DMS53 (cell line): ENCODE measurements at places on chromosomes 4 and X.
A peak's percentile ranks its signal among the peaks of the same experiment; 100 is the strongest.

DNA sequence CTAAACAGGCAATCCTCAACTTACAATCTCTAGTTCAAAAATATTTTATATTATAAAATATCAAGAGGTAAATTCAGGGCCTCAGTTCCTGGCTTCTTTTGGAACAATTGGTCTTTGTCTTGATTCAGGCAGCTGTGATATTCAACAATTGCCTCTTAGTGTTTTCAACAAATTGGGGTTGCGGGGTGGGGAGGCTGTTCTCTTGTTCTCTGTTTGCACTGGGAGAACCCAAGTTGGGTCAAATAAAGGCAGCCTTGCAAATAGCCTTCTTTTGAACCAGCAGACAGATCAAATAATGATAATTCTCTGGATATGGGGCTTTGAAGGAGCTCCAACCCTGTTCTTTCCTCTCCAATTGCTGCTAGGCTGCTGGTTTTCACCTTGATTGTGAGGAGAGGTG, 142.5 kb downstream of the COL4A5 start:
- DNase-seq, result no peak

- no peak for DNase-seq
Measured at GRCh38 chr4:189050643-189051042, 890.0 kb upstream of the FRG1 start.

GRCh38 chr4:172858731-172859230, 309.8 kb upstream of the GALNT7 start:
- DNase-seq, result no peak

DNA sequence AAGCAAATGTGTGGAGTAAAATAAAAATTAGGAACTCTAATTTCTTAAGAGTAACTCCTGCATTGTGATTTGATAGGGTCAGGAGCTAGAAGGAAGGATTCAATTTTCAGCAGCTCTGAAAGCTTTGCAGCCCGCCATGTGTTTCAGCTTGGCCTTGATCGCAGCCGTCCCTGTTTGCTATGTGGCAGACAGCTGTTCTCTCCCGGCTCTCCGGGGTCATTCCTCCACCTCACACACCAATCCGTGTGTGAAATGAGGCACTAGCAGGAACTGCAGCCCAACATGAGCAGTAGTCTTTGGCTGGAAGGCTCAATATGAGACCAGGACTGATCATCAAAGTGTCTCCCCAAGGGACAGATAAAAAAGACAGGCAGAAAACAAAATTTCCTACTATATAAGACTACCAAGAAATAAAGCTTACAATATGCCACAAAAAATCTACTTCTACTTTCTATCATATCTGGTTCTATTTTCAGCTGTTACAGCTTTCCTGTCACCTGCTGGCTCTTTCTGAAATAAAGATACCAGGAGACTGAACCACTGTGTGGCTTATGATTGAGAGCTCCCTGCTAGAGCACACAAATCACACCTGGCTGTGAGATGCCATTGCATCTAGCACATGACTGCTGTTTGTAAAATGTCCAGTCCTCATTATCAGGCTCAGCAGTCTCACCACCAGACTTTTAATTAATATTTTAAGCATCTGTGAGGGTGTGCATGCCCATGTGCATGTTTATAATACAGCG, 44.1 kb upstream of the SEC24B start:
- DNase-seq, result peak; percentile 67

DNA sequence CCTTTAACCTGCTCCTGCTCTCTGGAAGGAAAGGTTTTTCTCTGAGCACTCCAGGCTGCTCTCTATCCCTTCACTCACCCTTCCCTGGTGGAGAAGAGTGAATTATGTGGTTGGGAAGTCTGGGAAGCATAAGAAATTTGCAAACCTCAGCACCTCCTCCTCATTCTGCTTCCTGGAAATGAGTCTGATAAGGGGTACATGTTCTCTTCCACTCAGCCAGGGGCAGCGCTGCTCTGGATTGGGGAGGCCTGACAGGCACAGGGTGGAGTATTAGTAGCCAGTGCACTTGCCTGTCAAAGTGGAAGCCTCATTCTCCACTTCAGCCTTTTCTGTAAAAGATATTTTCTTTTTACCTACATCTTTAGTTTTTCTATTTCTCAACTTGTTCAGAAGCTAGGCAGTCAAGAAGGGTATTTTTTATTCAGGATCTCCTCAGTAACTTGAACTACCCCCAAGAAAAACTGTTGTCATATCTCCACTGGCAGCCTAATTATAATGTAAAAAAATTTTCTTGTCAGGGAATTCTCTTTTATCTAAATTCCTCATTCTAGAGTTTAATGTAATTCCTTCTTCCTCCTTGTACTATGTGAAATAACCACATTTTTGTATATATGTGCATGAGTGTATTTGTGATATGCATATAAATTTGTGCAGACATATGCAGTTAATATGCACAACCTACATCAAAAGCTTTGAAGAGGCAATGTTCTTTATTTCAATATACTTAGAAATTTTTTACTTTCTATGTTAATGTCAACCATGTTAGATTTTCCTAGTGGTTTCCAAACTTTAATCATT, 15.3 kb downstream of the ADAMTS3 start:
- DNase-seq, result no peak

GRCh38 chr4:75714704-75715103, 9.7 kb upstream of the USO1 start:
- DNase-seq, result no peak

DNA sequence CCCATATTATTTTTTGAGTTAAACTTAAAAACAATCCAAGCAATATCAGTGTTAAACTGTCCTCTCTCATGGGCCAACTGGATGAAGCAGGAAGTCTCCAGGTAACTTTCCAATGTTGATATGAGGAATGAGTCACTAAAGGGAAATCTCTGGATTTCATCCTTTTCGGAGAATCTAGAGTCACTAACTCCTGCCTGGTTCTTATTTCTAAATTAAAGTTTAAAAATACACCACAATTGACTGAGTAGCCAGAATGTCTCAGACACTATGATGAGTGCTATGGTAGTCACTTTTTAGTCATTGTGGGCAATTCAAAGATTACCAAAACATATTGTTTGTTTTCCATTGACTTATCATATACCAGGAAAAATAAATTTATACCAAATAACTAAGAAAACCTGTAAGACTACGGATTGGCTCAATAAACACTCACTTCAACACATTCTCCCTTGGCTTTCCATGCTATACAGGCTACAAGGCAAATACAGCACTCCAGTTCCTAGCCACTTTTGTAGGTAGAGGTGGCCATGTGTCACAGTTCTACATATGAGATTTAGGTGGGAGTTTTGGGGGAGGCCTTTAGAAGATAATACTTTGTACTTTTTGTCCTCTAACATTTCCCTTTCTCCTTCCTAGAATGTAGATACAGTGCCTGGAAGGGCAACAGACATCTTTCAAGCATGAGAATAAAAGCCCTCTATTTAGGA, 8.6 kb downstream of the SLC9B2 start:
- peak; percentile 3 for DNase-seq

DNA sequence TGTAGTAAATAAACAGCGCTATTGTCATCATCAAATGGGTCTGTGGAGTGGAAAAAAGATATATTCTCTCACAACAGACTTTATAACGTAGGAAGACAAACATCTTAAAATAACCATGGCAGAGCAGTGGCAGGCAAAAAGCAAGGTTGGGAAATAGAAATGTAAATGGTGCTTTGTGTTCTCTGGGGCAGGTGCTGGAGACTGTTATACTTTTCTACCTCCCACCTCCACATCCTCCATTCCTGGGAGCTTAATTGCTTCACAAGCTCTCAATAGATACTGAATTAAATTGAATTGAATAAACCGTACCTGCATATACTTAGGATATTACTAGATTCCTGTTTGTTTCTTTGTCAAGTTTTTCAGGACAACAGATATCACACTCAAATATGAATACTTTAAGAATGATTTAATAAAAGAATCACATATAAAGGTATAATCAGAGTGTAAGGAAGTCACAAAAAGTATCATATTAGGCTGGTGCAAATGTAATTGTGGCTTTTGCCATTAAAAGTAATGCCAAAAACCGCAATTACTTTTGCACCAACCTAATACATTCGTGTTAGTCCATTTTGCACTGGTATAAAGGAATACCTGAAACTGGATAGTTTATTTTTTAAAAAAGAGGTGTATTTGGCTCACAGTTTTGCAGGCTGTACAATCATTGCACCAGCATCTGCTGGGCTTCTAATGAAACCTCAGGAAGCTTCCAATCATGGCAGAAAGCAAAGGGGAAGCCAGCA, 367.3 kb downstream of the GRIA2 start:
- DNase-seq, result no peak

- no peak for DNase-seq
Measured at GRCh38 chrX:120367402-120368109, 5.7 kb downstream of the ATP1B4 start.

GRCh38 chr4:1799387-1800375, 6.6 kb downstream of the FGFR3 start:
- peak; percentile 46 for DNase-seq

- no peak for DNase-seq
Measured at GRCh38 chrX:21973321-21974010, 33.0 kb downstream of the SMS start.

DNA sequence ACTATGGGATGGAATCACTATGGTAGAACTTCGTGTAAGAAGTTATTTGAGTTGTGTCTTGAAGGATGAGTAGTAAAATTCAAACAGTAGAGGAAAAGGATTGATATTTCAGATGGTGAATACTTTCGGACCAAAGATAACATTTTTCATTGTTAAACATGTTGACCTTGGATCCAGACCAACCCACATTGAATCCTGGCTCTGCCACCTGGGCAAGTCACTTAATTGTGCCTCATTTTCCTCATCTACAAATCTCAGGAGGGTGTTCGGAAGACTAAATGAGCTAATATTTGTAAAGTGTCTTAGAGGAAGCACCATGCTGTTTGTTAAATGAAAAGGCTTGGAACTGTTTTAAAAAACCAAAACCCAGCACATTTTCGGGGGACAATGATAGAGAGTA, 1.4 kb upstream of the AIFM1 start:
- no peak for DNase-seq

- no peak for DNase-seq
Measured at GRCh38 chr4:117385526-117385925, 300.1 kb upstream of the TRAM1L1 start.
